ENCODE measurements at places on chromosomes 12 and 14.
A peak's percentile ranks its signal among the peaks of the same experiment; 100 is the strongest.

- DNase-seq, result no peak
Observed at GRCh38 chr12:54605138-54605970, 16.9 kb upstream of the PPP1R1A start.

DNA sequence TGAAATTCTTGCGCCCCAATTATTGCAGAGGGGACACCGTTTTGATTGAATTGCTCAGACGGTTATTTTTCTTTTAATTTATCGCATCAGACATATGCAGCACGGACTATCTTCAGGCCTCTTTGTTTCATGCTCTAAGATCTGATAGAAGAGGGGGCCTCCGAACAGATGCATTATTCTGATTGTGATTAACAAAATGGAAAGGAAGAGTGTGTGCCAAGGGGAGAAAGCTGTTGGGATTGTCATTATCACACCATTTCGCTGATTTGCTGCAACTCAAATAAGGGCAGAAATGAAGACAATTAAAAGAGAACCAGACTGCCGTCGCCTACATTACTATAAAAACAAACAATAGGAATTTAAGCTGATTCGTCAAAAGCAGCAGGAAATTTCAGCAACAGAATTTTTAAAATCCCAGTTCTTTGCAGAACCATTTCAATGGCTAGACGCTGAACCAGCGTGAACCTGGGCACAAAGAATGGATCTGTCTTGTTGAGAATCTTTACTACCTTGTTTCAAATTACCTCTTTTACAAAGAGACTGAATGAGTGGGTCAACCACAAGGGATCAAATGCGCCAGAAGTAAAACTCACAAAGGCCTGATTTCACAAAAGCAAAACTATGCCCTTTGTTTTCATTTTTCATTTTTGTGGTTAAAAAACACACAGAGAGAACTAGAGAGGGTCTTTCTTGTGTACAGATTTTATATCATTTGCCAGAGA is 30.6 kb downstream of the TMEM132D start:
- DNase-seq, result no peak

GRCh38 chr12:1429980-1430379 is 164.4 kb downstream of the FBXL14 start:
- peak; percentile 73 for DNase-seq

GRCh38 chr12:62676521-62677307 is 210.1 kb downstream of the MON2 start:
- no peak for DNase-seq

- no peak for DNase-seq
Observed at GRCh38 chr12:4140581-4141301, 132.8 kb upstream of the CCND2 start.

DNA sequence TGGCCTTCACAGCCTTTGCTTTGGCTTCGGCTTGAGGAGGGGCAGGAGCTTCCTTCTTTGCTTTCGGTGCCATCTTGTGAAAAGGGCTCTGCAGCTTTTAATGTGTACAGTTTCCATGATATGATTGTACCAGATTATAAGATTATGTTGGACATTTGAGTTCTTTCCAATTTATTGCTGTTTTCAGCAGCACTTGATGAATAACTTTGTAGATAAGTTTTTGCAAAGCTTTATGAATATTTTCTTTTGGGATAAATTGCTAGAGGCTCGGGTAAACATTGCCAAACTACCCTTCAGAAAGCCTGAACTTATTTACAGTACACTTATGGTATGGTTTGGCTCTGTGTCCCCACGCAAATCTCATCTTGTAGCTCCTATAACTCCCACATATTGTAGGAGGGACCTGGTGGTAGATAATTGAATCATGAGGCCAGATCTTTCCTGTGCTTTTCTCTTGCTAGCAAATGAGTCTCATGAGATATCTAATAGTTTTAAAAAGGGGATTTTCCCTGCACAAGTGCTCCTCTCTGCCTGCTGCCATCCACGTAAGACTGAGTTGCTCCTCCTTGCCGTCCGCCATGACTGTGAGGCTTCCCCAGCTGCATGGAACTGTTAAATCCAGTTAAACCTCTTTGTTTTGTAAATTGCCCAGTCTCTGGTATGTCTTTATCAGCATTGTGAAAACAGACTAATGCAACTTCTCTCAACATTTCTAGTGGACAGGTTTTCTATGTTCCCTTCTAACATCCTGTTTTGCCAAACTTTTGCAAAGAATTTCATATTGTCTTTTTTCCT is 70.4 kb downstream of the RCOR1 start:
- DNase-seq, result no peak

GRCh38 chr12:126343321-126343720 is 1278.1 kb downstream of the AACS start:
- DNase-seq, result no peak

GRCh38 chr14:96978525-96979272 is 181.5 kb downstream of the VRK1 start:
- DNase-seq, result no peak

GRCh38 chr12:12622418-12622817 is 10.7 kb downstream of the CREBL2 start:
- DNase-seq, result no peak

GRCh38 chr12:54329759-54330158 is 4.8 kb downstream of the COPZ1 start:
- no peak for DNase-seq

- DNase-seq, result no peak
Observed at GRCh38 chr14:36346052-36346451, 25.6 kb upstream of the MBIP start.

GRCh38 chr14:89504091-89504490 is 87.1 kb upstream of the FOXN3 start:
- DNase-seq, result no peak

- DNase-seq, result no peak
Observed at GRCh38 chr12:24482044-24482443, 466.9 kb downstream of the BCAT1 start.

- no peak for DNase-seq
Observed at GRCh38 chr12:130806574-130806973, 32.5 kb downstream of the STX2 start.

DNA sequence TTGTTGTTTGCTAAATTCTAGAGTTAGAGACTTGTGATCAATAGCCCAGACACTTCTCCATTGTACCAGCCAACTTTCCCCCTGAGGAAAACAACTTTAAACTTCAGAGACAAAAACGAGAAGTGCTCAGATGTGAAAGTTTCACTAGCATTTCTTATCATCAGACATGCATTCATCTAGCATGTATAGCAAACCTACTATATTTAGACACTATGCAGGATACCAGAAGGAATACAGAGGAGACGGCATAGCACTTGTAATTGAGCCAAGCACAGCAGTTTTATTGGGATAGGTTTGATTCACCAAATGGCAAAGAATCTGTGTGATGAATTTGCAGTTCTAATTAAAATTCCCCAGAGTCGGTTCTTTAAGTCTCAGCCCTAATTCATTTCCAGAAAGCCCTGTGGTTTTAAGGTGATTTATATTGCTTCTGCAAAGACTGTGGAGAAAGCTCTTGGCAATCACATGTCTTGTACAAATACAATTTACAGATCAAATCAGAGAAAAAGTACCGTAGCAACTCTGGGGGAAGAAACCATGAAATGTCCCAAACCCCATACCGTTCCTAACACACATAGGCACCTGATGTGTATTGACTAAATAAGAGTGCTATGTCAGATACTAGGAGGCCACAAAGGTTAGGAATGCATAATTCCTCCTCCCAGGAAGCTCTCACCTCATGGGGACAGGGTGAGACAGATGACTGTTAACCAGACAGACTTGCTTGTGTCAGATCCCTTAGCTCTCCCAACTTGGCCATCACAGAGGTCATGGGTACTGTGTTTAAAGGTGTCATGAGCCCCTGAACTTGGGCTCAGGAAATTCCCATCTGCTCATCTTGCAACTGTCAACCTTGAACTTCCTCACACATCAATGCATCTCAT is 69.6 kb upstream of the KRAS start:
- DNase-seq, result no peak

GRCh38 chr12:120102189-120103043 is 14.1 kb downstream of the RAB35 start:
- no peak for DNase-seq

GRCh38 chr12:109501299-109501698 is 23.9 kb downstream of the UBE3B start:
- no peak for DNase-seq

DNA sequence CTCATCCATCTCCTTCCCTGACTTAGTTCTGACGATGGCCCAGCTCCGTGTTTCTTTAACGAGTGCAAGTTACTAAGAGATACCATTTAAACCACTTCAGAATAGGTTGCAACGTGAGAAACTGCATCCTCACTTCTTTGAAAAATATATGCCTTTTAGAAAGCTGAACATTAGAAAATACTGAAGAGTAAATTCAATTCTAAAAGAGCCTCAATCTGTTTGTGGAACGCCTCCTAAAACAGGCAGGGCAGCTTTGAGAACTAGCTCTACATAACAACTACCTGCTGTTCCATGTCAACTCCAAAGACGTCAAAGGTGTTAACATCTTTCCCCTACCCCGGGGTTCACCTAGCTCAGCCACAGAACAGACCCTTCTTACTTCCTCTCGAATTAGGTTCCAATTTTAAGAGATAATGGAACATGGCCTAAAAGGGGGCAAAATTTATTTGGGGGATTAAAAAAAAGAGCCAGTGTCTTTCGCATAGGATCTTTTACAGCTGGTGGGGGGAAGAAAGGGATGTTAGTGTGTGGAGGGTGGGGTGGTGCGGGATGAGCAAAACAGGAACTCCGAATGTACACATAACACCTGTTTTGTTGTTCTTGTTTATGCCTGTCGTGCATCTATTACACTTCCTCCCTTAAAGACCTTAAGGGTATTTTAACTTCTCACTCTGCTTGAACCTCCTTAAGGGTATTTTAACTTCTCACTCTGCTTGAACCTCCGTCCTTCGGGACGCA is 3.3 kb downstream of the BHLHE41 start:
- no peak for DNase-seq

GRCh38 chr14:100413699-100414098 is 90.6 kb downstream of the SLC25A47 start:
- no peak for DNase-seq

- no peak for DNase-seq
Observed at GRCh38 chr12:89059721-89060541, 292.4 kb downstream of the DUSP6 start.

DNA sequence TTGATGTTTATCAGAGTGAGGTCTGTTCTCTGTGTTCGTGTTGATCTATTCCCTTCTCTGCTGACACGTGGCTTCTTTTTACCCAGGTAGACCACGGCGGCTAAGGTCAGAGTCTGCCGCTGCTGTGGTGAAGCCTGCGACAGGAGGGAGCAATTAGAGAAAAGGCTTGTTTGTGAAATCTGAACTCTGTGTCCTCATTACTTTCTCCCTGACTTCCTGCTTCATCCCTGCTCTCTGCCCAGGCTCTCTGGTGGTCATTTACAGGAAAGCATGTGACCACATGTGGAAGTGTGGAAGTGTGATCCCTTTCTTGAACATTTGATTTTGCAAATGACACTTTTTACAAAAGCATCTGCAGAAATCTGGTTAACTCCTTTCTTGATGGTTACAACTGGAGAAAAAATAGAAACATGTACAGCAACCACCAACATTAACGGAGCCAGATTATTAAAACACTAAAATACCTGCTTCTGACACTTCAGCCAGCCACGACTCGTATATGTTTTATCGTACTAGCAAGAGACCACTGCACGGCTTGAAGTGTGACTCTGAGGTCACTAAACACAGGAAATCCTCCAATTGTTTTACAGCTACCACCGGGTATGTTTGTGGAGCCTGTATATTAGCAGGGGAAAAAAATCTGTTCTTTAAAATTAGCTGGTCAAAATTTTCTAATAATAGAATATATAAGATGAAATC is 388.6 kb upstream of the TMPO start:
- no peak for DNase-seq

- DNase-seq, result no peak
Observed at GRCh38 chr12:22682663-22683062, 57.7 kb downstream of the ETNK1 start.

- no peak for DNase-seq
Observed at GRCh38 chr12:32679920-32680237, 778 bp downstream of the DNM1L start.

GRCh38 chr12:76478045-76478444 is 81.5 kb downstream of the OSBPL8 start:
- no peak for DNase-seq

DNA sequence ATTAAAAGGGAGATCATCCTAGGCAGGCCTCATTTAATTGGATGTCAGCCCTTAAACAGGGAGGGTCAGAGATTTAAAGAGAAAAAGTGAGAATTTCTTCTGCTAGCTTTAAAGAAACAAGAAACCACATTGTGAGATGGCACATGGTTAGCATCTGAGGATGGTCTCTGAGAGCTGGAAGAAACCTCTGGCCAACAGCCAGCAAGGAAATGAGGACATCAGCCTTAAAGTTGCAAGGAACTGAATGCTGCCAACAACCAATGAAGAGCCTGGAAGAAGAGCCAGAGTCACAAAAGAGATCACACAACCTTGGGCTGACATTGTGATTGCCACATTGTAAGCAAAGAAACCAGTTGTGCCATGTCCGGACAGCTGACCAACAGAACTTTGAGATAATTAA is 17.5 kb upstream of the FAR2 start:
- DNase-seq, result peak; percentile 99

GRCh38 chr14:96261772-96262655 is 6.0 kb downstream of the BDKRB1 start:
- no peak for DNase-seq

- no peak for DNase-seq
Observed at GRCh38 chr14:25222256-25222655, 172.3 kb upstream of the STXBP6 start.

DNA sequence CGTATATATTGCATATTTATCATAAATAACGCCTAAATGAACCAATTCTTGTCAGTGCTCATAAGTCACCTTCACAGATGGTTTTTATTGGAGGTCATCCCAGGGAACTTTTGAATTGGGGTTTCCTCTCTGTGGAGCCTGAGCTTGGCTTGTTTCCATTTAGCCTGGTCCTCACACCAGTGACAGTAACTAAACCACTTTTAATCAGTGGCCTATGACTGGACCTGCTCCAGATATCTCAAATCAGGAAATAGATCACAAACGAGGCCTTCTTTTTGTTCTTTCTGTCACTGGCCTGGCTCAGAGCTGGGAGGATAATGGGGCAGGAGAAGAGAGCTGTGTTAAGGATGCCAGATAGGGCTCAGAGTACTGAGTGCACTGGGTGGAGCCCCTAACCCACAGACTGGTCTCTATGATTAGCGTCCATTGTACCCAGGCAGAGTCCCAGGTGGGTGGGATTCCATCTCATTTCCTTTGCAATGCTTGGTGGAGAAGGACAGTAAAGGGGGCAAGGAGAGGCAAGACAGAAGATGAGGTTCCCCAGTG is 92.4 kb downstream of the NUAK1 start:
- no peak for DNase-seq

- DNase-seq, result no peak
Observed at GRCh38 chr14:69685218-69685616, 73.8 kb downstream of the SUSD6 start.

GRCh38 chr14:75456069-75456996 is 28.5 kb downstream of the JDP2 start:
- DNase-seq, result no peak

- no peak for DNase-seq
Observed at GRCh38 chr14:38121320-38122020, 86.2 kb upstream of the SSTR1 start.

GRCh38 chr14:59120921-59121320 is 67.5 kb upstream of the DAAM1 start:
- no peak for DNase-seq

DNA sequence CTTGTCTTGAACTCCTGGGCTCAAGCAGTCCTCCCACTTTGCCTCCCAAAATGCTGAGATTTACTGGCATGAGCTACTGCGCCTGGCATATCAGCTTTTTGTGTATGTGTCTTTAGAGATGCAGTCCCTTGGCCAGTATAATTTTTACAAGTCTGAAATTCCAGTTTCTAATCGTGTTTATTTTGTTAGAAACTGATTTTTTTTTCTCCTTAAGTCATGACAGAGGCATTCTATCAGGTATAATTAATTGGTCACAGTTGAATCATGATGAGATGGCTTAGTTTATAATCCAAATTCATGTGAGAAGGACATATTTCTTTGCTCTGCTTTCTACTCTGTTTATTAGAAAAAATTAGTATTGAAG is 98.9 kb downstream of the PCNX1 start:
- DNase-seq, result no peak

Measured in GF-D8 (cell line).